ENCODE measurements at places on chromosomes 11 and 22. TPM values are rescaled to one million over a fixed set of nuclear protein-coding genes. Genes with fewer than 3 reads are reported as not detected.

The RFPL3 gene
- total RNA-seq: not detected

The USH1C gene
- 0.12 TPM for total RNA-seq

The EMID1 gene
- 0.84 TPM for total RNA-seq

The UCP2 gene
- 5.3 TPM for total RNA-seq

The OR5M8 gene
- not detected for total RNA-seq

The GAS2 gene
- 1.2 TPM for total RNA-seq

The PICALM gene
- total RNA-seq: 97.8 TPM

The PTPRCAP gene
- total RNA-seq: 2.5 TPM

The CYTH4 gene
- total RNA-seq: 1.6 TPM

The HYLS1 gene
- 4.6 TPM for total RNA-seq

The FAM180B gene
- total RNA-seq: not detected

The RBX1 gene
- total RNA-seq: 56.0 TPM

The RASGRP2 gene
- 1.1 TPM for total RNA-seq
